ENCODE measurements at places on chromosomes 6 and 20.
A peak's percentile ranks its signal among the peaks of the same experiment; 100 is the strongest.

- no peak for DNase-seq
These were observed 135.3 kb downstream of the AKAP7 start for GRCh38 chr6:131270534-131270933.

DNA sequence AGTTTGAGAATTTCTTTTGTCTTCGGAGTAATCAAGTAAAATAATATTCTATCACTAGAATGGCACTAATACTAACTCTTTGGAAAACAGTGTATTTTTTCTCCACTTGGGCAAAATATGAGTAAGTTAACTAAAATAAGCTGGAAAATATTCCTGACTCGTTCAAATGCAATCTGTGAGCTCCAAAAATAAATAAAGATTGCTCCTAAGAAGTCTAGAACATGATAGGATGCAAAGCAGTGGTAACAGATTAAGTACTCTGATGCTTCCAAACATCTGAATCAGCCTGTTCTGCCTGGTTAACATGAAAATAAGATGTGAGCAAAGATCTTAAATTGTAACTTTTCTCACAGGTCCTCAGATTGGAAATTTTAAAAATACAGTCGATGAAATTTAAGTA, 285.1 kb upstream of the ID4 start:
- DNase-seq: no peak

GRCh38 chr6:82385102-82385501, 21.5 kb downstream of the TPBG start:
- no peak for DNase-seq

DNA sequence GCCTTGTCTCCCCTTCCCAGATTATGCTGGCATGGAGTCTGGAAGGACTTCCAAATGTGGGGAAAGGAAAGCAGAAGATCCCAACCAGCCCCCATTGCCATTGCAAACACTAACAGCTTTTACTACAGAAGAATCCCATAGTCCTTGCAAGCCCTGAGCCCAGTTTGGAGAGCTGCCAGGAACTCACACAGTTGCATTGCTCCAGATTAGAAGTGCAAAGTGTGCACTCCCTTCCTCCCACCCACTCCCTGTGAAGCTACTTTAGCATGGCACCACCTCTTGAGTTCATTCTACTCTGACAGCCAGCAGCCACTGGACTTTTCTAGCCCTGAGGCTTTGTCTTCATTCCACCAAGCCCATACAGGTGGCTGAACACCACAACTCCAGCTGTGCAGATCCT, 67.6 kb downstream of the SLC22A2 start:
- DNase-seq: no peak

DNA sequence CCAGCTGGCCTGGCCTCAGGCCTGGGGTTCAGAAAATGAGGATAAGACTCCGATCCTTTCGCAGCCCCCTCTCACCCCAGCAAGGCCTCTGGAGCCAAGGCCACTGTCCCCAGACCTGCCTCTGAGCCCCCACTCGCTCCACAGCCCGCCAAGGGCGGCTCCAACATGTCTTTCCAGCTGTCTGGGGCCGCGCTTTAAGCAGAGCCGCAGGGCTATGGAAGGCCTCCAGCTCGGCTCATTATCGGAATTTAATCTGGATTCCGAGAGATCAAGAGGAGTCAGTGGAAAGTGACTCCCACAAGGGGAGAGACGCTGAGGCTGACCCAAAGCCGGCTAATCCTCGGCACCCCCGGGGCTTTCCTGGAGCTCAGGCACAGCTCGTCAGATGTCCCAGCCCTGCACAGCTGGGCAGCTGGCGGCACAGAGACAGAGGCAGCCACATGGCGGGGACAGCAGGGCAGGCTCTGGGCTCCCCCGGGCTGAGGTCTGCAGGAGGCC, 41.8 kb downstream of the BMP7 start:
- no peak for DNase-seq

- no peak for DNase-seq
These were observed 1.2 kb downstream of the HLA-DQA2 start for GRCh38 chr6:32742374-32742773.

DNA sequence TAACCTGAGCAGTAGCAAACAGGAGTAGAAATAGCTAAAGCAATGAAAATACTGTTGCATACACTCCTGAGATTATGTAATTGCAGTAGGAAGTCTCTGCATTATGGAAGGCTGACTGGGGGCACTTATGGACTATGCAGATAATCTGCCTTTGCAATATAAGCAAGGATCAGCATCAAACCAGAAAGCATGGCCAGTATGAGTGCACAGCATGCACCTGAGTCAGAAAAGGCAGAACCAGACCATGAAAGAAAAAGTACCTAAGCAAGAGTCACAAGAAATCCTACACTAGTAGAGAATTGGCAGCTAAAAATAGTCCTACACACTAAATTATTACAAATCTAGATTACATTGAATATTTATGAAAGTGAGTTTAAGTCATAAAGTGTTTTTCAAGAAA, 164.3 kb downstream of the KIF6 start:
- DNase-seq: no peak

DNA sequence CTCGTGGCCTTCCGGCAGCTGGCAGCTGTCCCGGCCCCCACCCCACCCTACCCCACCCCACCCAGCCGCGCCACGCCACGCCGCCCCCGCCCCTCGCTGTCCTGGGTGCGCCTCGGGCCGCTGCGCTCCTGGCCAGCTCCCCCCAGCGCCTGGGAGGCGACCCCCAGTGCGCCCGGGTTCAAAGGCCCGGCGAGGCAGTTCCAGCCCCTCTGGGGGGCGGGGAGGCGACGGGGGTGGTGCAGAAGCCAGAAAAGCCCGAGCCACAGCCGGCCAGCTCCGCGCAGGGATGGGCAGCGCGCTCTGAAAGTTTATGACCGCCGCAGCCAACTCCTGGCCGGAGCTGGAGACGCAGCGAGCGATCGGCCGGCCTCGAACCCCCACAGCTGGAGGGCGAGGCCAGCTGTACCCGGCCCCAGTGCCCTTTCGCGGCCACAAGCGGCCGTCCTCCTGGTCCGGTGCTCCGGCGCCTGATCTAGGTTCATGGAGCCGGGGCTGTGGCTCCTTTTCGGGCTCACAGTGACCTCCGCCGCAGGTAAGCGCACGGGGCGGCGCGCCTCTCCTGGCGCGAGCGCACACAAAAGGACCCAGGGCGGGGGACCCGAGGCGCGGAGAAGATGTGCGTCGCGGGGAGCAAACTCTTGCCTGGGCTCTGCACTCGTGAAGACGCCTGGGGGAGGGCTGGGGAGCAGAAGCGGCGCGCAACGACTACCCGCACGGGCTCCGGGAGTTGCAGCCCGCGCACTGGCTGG, at the start of gene EDN3:
EDN3 (plus strand) TSS at position 279 of the 749 bp plus-strand sequence; CDS start at position 481, 202 bp downstream.
- no peak for DNase-seq

GRCh38 chr6:38796006-38796405, 80.9 kb downstream of the DNAH8 start:
- DNase-seq: no peak

GRCh38 chr6:75693534-75693933, 55.5 kb upstream of the MYO6 start:
- no peak for DNase-seq

- no peak for DNase-seq
These were observed 42.9 kb downstream of the ATXN1 start for GRCh38 chr6:16718356-16718755.

- DNase-seq: no peak
These were observed 3.4 kb downstream of the ASF1A start for GRCh38 chr6:118897386-118897785.

DNA sequence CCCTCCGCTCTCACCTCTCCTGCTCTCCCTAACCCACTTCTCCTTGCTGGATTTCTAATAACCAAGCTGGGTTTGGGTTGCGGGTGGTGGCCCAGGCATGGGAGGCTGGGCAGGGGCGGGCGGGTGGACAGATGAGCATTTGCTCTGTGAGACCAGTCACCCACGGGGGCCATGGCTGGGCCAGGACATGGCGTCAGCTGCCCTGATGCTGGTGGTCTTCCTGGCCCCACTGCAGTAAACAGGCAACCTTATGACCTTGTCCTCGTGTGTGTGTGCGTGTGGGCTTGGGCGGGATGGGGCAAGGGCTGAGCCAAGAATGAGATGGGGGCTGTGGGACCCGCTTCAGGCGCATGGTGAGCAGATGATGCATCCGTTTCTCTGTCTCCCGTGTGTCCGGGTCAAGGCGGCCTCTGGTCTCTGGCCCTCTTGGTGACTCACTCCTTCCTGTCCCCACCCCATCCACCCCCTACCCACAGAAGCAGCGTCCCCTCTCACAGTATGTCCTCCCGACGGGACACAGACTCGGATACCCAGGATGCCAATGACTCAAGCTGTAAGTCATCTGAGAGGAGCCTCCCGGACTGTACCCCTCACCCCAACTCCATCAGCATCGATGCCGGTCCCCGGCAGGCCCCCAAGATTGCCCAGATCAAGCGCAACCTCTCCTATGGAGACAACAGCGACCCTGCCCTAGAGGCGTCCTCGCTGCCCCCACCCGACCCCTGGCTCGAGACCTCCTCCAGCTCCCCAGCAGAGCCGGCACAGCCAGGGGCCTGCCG, 41.4 kb upstream of the MYL9 start:
- no peak for DNase-seq

GRCh38 chr6:113082745-113083144, 735.6 kb downstream of the RFPL4B start:
- peak; percentile 41 for DNase-seq

GRCh38 chr6:168713839-168714238, 272.9 kb downstream of the SMOC2 start:
- DNase-seq: no peak

- no peak for DNase-seq
These were observed 799 bp downstream of the NRM start for GRCh38 chr6:30689985-30690384.

DNA sequence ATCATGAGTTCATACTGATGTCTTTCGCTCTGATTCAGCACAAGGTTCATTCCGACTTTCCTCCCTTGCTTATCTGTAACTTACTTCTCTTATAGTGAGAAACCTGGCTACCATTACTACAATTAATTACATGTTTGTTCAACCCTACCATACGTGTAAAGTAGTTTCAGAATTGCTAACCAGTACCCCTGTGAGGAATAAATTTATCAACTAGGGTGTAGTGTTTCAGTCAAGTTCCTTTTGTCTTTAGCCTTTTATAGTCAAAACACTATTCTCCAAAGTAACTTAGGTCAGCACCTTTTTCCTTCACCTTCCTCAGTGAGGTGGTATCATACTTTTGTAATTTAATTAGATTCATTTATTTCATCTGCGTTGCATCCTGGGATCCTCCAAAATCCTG, 64.9 kb downstream of the MAP3K4 start:
- DNase-seq: no peak

DNA sequence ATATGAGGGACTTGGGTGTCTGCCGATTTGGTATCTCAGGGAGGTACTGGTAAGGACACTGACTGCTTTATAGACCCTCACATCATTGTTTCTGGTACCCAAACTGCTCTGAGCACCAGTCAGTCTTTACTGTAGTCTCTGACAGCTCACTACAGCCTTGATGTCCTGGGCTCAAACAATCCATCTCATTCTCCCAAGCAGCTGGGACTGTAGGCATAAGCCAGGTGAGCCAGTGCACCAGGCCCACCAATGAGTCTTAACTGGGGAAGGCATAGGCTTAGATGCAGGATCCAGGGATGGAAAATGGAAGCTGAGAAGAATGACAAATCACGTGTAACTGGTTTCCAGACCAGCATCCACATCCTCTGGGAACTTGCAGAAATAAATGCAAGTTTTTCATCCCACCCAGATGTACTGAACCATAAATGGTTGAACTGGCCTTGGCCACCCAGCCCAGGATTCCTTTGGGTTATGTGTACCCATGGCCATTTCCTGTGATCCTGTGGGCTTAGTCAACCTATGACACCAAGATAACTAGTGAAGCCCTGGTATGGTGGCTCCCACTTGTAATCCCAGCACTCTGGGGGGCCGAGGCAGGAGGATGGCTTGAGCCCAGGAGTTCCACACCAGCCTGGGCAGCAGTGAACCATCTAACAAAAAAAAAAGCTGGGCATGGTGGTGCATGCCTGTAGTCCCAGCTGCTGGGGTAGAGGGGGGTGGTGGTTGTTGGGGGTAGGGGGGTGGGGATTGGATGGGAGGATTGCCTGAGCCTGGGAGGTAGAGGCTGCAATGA, 5.8 kb downstream of the TUBB start:
- DNase-seq: no peak

DNA sequence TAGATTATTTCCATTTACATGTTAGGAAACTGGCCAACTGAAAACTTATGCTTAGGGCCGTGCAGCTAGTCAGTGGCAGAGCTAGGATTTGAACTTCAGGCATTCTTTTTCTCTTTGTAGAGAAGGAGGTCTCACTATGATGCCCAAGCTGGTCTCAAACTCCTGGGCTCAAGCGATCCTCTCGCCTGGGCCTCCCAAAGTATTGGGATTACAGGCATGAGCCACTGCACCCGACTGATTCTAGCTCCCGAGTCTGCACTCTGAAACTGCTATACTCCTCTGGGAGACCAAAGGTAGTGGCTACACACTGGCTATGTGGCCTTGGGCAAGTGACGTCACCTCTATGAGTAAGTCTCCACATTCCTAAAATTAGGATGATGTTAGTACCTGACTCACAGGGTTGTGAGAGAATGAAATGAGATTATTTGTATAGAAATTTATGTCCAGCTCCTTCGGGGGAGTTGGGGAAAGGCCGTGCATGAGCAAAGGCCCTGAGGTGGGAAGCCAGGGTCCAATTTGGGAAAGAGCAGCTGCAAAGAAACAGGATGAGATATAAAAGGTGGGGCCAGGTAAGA, 6.4 kb downstream of the PLTP start:
- DNase-seq: peak; percentile 65

- no peak for DNase-seq
These were observed 51.0 kb upstream of the IL20RA start for GRCh38 chr6:137095651-137096238.

- no peak for DNase-seq
These were observed 84.7 kb downstream of the MAP3K4 start for GRCh38 chr6:161076181-161076677.

DNA sequence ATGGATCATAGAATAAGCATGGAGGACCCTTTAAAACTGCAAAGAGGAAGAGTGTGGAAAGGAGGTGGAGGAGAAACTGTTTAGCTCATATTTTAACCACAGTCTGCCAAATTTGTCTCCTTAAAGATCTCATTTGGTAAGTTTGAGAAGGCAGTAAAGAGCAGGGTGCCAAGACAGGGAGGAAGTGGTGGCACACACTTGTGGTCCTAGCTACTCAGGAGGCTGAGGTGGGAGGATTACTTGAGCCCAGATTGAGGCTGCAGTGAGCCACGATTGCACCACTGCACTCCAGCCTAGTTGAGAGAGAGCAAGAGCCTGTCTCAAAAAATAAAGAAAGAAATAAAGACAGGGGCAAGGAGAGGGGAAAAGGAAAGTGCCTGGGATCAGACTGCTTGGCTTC, 16.8 kb upstream of the DCBLD1 start:
- DNase-seq: no peak

GRCh38 chr20:33526769-33527168, 36.9 kb downstream of the CBFA2T2 start:
- DNase-seq: no peak

DNA sequence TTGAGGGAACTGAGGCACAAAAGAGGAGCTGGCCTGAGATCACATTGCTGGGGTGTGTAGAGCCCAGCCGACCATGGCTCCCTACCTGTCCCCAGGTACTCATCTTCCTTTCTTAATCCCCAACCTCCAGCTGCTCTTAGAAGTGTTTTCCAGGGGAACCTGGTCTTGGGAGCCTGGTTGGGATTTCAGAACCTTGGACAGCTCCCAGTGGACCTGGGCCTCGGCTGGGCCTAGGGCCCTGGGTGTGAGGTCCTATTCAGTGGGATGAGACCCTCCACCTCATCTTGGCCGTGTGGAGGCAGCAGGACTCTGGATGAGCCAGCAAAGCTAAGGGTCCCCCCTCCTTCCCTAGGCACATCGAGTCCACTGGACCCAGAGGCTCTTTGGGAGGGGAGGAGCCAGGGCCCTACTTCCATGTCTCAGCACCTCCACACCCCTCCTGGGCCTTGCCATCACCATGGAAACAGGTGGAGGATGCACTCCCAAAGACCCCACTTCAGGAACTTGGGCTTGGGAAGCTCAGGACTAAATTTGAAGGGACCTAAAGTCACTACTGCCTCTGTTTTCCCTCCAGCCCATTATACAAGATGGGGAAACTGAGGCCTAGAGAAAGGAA, 38.5 kb downstream of the DLGAP4 start:
- peak; percentile 19 for DNase-seq

Data from GM04504 (cell line).